ENCODE measurements at places on chromosomes 13 and 19.

DNA sequence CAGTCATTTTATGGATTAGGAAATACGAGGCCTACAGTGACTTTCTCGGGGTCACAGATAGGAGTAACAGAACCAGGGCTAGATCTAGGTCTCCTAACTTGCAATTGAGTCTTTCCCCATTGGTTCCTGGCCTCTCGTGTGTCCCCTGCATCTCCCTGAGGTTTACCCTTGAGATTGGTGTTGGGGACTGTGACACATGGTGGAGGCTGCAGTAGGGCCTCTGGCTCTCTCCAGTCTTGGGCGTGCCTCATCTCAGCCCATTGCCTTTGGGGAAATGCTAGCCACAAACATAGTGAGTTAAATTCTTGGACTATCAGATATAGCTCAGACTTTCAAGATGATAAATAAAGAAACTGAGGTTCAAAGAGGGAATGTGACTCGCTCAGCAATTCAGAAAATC, 212.1 kb downstream of the KCNRG start:
- DNase-seq = no peak

GRCh38 chr19:34457446-34457845, 24.1 kb upstream of the WTIP start:
- DNase-seq = no peak

GRCh38 chr13:87094646-87095045, 576.5 kb upstream of the SLITRK5 start:
- no peak for DNase-seq

DNA sequence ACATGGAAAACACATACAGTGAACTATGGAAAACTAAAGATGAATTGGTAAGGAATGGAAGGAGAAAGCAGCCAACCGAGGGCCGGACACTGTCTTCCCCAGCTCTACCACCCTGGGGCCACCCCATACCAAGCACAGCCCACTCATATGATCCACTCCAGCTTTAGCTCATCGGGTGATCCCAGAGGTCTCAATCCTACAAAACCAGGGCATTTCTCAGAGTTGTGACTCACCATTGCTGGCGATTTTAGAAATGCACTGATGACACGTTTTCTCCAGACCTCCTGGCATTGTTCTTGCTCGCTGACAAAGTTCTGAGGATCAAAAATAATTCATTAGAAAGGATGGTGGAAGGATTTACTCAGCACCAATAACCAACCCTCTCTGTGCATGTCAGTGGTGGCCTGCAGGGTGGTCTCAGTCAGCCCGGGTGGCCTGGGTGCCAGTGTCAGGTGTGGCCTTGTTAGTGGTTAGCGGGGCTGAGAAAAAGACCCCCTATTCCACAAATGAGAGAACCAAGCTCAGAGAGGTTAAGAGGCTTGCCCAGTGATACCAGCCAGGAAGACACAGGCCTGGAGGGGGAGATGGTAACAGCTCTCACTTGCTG, 6.6 kb downstream of the TMEM272 start:
- DNase-seq = peak; percentile 12

DNA sequence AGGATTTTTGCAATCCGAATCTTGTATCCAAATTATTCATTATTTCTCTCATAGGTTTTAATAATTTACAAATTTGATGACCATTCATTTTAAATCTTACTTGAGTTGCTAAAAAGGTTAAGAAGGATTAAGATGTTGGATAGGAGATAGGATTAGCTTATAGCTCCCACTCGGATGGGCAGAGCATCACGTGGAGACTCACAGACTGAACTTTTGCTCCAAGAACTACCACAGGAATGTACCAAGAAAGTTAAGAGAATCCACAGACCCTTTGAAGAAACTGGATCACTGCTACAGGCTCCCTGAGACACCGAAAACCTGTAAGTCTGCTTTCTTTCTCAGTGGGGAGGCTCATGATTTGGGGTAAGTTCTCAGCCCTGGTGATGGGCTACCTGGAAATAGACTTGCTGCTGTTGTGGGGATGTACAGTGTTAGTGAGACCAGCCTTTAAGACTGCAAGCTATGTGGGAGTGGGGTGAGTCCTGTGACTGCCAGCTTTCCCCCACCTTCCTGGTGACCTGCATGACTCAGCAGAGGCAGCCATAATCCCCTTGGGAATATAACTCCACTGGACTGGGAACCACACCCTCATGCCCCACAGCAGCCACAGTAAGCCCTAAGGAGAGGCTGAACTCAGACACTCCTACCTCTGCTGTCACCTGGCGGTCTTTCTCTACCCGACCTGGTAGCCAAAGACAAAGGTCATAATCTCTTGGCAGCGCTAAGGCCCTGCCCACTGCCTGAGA, 1458.0 kb downstream of the OLFM4 start:
- no peak for DNase-seq

- no peak for DNase-seq
Measured at GRCh38 chr13:111518161-111518792, 197.8 kb downstream of the TEX29 start.

Measured in kidney glomerular epithelial cell (primary cell).